Epithelial cell of umbilical artery (primary cell): ENCODE measurements at places on chromosomes 7 and 10. TPM values are rescaled to one million over a fixed set of nuclear protein-coding genes. Genes with fewer than 3 reads are reported as not detected.

The OR6V1 gene
- total RNA-seq: not detected in 2 replicates

The NODAL gene
- total RNA-seq: not detected in 2 replicates

The POLL gene
- total RNA-seq: 7.1 and 9.6 TPM in 2 replicates

The SPDYE11 gene
- total RNA-seq: not detected in 2 replicates

The LIPM gene
- total RNA-seq: not detected in 2 replicates

The BAIAP2L1 gene
- total RNA-seq: under 0.01 TPM in 1 of 2 replicates, not detected in the other

The NEURL1 gene
- under 0.01 and 0.15 TPM in 2 replicates for total RNA-seq

The SYCE1 gene
- not detected in 2 replicates for total RNA-seq

The METTL27 gene
- total RNA-seq: 0.97 and 1.7 TPM in 2 replicates

The AOAH gene
- total RNA-seq: 1.1 TPM in 1 of 2 replicates, not detected in the other

The LIPF gene
- total RNA-seq: not detected in 2 replicates
